ENCODE measurements at places on chromosomes 2 and 18.

DNA sequence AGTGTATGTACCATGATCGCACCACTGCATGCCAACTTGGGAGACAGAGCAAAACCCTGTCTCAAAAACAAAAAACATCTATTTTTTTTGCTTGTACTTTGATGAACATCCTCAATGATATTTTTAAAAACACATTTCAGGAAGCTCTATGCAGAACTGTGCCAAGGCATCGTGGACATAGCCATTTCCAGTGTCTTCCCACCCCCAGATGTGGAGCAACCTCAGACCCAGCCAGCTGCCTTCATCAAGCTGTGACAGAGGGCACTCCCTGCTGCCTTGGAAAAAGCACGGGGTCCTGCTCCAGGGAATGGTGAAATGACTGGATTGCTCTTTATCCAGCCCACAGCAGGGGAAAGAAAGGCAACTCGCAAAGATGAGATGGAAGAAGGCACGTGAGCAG, 13.7 kb upstream of the POLR1B start:
- DNase-seq = no peak

DNA sequence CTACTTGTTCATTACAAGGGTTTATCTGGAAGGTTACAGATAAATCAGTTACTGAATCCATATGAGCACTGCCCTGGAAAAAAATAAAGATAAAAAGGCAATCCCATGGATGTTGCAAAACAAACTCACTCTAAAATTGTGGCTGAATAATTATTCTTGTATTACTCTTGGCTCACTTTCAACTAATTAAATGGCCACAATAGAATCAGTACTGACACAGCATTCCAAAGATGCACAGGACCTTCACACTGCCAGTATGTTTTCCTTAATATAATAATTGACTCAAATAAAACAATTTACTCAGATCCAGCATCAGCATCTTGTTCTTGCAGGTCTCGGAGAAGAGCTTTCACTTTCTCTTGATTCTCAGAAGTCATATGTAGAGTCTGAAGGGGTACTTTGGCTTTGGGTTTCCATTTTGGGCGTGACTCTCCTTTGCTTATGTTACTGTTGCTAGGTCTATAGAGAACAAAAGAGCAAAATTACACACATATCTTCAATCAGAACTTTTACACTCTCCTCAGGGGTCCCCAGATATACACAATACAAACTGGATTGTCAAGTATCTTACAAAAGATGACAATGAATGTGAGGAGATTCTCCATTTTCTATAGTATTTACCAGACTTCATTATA, 12.6 kb downstream of the DHX57 start:
- peak; percentile 58 for DNase-seq

GRCh38 chr18:76741346-76741745, 81.0 kb upstream of the ZNF236 start:
- DNase-seq = no peak

DNA sequence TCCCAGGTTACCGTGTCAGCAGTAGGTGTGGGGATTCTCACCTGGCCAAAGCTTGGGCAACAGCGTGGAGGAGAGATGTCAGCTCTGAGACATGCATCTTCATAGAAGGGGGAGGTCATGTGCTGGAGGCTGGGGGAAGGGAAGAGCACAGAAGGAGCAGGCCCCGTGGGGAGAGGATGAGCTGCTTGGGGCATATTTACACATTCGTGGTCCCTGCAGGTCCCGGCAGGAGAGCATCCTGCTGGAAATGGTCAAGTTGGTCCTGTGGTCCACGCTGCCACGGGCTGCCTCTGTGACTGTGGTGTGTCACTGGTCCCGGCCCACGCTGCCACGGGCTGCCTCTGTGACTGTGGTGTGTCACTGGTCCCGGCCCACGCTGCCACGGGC, 195.1 kb upstream of the TWIST2 start:
- no peak for DNase-seq

GRCh38 chr2:47344890-47345589, 57.9 kb upstream of the MSH2 start:
- DNase-seq = peak; percentile 98

DNA sequence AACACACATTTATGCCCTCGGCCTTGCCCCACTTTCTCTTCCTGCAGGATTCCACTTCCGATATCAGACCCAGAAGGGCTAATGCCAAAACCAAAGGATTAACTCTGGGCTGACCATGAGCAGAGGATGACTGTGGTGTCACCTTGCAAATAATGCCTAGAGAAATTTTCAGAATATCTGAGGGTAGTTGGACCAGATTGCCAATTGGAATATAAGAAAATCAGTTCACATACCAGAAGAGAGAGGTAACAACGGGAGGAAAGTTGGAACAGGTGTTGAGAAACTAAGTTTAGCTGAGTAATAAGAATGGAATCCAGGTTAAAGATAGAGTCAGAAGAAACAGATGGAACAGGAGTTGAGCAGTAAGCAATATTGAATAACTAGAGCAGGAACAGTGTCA, 232.7 kb upstream of the UBE2E3 start:
- peak; percentile 87 for DNase-seq

GRCh38 chr18:45024357-45025088, 343.8 kb downstream of the SETBP1 start:
- DNase-seq = no peak

DNA sequence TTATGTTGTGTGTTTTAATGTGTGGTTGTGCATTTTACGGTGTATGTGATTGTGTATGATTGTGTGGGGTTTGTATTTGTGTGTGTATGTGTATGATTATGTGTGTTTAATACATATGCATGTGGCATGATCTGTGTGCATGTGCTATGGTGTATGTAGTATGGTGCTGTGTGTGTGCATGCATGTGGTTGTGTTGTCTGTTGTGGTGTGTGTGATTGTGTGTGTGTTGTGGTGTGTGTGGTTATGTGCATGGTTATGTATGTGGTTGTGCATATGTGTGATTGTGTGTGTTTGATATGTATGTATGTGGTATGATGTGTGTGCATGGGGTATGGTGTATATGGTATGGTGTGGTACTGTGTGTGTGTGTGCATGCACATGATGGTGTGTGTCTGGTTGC, 148.1 kb upstream of the AGAP1 start:
- DNase-seq = no peak

GRCh38 chr18:47160256-47160655, 10.0 kb upstream of the HDHD2 start:
- no peak for DNase-seq

- no peak for DNase-seq
These were observed 68.2 kb downstream of the ZCCHC2 start for GRCh38 chr18:62590799-62591590.

GRCh38 chr2:217902379-217903141, 100.2 kb downstream of the TNS1 start:
- peak; percentile 79 for DNase-seq

DNA sequence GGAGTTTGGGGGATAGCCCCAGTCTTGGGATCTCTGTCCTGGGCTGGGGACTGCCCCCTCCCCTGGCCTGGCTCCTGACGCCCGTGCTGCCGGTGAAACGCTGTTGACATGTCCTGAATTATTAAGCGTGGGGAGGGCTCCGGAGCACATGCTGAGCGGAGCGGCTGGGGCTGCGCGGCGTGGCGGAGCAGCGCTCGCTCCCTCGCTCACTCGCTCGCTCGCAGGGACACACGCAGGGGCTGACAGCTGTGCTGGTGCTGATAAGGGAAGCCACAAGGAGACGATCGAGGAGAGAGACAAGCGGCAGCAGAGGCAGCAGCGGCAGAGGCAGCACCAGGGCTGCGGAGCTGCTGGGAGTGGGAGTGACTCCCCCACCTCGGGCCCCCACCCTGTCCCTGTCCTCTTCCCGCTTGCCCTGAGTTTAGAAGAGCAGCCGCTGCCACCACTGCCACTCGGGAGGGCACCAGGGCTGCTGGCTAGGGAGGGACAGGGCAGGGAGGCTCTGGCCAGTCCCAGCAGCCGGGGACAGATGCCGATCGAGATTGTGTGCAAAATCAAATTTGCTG, at the start of gene ASIC4:
Gene ASIC4, plus strand, starts transcription at position 287 of the 566 bp plus-strand sequence. Its CDS starts 243 bp downstream, at position 530.
- DNase-seq = no peak

- no peak for DNase-seq
These were observed 48.2 kb downstream of the PAX8 start for GRCh38 chr2:113230531-113230930.

- DNase-seq = no peak
These were observed 289.2 kb upstream of the CCDC68 start for GRCh38 chr18:55248495-55248894.

GRCh38 chr2:134669731-134670669, 48.8 kb downstream of the TMEM163 start:
- peak; percentile 98 for DNase-seq

DNA sequence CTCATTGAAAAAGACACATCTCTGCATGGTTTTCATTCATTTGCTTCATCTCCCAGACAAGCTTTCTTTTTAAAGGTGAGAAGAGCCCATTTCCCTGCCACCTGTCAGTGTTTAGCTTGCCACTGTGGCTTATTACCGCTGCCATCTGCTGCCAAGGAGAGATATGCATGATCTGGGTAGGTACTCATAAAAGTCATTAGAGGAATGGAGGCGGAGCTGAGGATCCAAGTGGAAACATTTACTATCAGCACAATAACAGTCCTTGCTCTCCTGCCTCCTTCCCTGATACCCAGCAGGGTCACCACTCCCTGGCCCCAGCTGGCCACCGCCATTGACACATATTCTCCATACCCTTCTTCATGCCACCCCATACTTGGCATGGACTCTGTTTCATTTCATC, 390.4 kb downstream of the TSN start:
- no peak for DNase-seq
